Tongue (tissue), 3 donors: ENCODE measurements at places on chromosomes 13 and 19.

GRCh38 chr13:112469071-112469745 lies 93.1 kb downstream of the SPACA7 start:
- DNase-seq: no peak

DNA sequence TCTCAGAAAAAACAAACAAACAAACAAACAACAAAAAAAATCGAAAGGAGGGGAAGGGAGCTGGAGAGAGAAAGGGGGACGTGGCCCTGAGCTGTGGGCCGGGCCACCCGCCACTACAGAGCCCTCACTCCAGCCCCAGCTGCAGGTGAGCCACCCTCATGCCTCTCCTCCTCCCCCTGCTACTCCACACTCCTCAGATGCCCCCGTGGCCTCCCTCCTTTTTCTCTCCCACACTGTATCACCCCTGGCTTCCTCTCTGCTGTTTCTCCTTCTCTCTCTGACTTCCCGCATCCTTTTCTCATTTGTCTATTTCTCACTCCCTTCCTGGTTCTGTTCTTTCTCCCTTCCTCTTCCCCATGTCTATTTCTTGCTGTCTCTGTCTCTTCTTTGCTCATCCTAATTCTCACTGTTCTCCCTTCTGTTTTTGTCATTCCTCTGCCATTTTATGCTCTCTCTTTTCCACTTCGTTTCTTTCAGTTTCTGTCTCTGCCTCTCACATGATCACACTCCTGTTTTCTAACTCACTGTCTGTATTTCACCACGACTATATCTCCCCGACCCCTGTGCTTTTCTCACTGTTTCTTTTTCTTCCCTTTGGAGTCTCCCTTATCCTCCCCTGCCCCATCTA lies 2.7 kb downstream of the KLK2 start:
- DNase-seq: no peak

DNA sequence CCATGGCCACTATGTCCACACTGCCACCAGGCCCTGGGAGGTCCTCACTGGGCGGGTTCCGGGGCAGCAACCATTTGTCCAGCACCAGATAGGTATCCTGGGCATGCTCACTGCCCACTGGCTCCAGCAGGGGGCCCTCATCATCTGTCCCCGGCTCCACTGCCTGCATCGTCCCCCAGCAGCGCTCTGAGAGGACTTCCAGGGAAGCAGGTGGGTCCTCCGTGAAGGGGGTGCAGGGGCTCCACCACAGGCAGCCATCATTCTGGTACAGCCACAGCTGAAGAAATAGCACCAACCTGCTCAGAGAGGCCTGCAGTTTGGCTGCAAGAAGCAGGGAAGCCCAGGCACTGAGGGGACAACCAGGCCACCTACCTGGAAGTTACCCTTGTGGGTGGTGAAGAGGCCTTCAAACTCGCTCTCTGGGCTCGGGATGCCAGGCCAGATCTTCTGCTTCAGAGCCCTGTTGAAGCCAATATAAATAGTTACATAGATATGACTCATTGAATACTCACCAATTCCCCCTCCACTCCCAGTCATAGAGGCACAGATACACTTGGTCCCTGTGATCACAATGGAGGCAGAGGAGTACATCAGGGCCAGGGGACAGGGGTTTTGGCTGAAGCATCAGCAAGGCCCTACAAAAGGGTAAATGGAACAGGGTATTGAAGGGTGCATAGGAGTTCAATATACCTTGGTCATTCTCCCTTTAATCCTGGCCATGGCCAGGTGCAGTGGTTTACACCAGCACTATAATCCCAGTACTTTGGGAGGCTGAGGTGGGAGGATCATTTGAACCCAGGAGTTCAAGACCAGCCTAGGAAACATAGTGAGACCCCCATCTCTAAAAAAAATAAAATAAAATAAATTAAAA lies 4.1 kb downstream of the SWSAP1 start:
- peak; percentile 44 for DNase-seq

- no peak for DNase-seq
Measured at GRCh38 chr13:51006067-51006845, 96.7 kb downstream of the RNASEH2B start.

DNA sequence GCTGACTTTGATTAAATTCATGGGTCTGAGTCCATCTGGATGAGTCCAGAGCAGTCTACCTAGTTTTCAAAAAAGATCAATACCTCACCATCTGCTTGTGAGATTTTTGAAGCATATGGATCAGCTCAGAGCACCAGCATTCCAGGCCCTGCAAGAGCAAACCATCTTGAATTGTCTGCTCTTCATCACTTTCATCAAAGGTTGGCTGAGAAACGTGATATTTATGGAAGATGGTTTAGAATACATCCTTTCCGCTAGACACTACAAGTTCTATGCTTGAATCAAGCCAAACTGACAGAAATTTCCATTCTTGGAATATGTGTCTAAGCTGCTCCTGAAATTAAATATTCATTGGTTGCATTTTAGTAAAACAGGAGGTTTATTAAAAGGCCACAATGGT lies 190.3 kb downstream of the KCNRG start:
- no peak for DNase-seq

DNA sequence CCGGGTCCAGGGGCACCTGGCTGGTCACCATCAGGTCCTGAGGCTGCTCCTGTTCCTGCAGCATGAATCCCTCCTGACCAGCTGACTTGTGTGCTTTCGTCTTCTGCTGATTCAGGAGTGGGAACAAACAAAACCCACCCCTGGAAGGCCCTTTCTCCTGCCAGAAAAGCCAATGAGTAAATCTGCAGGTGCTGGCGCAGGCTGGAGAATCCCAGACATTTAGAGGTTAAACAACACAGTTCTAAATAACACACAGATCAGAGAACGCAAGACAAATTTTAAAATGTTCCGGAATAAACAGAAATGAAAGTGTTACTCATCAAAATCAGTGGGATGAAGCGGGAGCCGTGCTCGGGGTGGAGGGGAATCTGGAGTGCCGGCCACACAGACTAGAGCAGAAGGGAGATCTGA lies 60.6 kb upstream of the C13orf46 start:
- no peak for DNase-seq

GRCh38 chr19:18412610-18413239 lies 6.5 kb upstream of the SSBP4 start:
- DNase-seq: no peak

- no peak for DNase-seq
Measured at GRCh38 chr13:29481603-29482002, 113.9 kb downstream of the SLC7A1 start.

- no peak for DNase-seq
Measured at GRCh38 chr19:31171936-31172335, 177.3 kb downstream of the TSHZ3 start.

DNA sequence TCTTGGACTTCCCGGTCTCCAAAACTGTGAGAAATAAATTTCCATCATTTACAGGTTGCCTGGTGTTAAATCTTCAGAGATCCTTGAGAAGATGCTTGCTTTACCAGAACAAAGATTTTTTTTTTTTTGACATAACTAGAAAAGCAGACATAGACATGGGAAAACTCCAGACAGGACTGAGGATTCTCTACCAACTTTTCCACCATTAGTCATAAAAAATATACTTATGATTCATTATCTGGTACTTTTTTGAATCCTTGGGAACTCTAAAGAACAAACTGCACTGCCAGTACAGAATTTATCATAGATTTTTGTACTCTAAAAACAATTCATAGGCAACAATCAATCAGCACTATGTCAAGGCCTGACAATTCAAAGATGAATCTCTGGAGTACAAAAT lies 487.6 kb downstream of the EFNB2 start:
- no peak for DNase-seq

DNA sequence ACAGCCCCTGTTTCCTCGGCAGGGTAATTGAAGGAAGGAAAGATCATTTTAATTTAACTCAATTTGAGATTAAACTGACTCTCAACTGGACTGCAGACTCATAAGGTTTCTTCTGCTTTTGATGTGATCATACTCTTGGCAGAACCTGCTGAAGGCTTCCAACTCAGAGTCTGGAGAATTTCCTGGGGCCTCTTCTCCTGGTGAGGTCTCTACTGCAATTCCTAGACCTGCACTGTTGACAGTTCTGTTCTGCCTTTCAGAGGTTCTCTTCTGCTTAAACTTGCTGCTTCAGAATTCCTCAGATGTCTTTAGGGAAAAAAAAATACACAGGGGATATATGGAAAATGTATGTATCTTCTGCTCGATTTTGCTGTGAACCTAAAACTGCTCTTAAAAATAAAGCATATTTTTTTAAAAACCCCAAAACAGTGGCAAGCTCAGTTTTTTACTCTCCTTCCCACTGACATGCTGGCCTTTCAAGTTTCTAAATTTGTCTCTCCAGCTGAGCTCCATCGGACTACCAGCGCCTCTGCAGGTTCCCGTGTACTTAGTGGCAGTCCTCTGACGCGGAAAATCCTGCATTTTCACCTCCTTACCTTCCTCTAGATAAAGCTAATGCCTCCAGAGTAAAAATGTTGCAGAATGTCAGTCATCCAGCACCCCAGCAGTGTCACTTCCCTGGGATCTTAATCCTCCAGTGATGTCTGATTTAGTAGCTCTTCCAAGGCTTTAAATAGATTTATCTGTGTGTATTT lies 733.5 kb upstream of the SGCG start:
- DNase-seq: peak; percentile 35

DNA sequence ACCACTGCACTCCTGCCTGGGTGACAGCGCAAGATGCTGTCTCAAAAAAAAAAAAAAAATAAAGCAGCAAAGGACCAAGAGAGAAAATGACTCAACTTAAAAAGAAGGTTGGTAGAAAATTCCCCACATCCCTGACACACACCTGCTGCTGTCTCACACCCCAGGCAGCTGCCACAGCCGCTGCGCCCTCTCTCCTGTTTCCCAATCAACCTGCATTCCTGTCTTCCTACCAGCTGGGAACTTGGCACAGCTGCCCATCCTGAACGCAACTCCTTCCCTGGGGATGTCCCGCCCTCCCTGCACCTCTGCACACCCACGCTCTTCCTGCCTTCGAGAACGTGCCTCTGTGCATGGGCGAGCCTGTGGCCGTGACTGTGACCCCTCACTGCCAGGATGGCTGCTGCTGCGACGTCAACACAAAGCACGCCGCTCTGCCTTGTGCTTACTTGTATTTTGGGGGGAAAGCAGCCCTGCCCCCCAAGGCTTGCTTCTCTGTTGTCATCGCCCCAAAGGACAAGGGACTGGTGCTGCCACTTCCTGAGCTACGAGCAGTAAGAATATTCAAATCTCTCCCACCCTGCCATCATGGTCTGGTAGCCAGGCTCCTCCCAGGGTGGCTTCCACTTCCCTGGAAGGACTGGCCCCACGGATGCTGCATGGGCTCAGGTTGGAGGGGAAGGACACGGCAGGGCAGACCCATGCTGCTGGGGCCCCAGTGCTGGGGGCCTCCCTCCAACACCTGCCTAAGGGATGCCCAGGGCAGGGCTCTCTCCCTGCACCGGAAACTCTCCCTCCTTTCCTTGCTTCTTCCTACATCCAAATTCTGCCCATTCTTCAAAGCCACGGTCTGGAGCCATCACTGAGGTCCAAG lies 20.7 kb downstream of the SH3GL1 start:
- DNase-seq: peak; percentile 84

DNA sequence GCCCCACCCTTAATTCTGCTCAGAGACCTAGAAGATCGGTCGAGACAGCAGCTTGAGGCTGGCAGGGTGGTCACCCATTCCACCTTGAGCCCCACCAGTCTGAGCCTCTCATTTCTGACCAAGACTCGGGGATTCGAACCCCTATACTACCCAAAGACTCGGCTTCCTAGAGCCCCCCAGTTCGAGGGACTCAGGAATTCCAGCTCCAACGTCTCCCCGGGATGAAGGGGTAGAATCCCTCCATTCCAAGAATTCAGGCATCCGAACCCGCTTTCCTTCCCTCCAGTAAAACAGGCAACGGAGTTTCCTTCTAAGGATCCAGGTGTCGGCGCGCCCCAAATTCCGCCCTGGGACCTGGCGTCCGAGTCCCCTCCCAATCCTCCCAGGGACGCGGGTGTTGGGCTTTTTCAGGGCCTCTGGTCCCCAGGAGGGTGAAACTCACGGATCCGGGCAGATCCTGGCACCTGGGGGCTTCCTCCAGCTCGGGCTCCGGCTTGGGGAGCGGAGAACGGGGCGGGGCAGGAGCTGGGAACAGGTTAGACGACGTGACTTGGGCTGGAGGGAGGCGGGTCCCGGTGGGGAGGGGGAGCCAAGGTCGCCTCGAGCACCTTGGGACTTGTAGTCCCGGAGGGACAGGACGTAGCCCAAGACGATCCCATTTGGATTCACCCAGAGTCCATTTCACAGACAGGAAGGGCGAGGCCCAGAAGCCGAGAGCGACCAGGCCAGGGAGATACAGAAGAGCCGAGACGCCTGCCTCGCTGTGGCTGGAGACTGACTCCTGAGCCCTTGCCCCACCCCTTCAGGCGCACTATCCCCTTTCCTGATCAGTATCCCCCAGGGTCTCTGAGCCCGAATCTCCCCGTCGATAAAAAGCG lies at the start of gene PPP1R13L:
PPP1R13L (minus strand) TSS at position 513 of the 878 bp plus-strand sequence. CDS start 6,751 bp downstream, outside the sequence.
- peak; percentile 69 for DNase-seq

GRCh38 chr19:12847159-12848139 lies 9.1 kb downstream of the MAST1 start:
- DNase-seq: peak; percentile 86

DNA sequence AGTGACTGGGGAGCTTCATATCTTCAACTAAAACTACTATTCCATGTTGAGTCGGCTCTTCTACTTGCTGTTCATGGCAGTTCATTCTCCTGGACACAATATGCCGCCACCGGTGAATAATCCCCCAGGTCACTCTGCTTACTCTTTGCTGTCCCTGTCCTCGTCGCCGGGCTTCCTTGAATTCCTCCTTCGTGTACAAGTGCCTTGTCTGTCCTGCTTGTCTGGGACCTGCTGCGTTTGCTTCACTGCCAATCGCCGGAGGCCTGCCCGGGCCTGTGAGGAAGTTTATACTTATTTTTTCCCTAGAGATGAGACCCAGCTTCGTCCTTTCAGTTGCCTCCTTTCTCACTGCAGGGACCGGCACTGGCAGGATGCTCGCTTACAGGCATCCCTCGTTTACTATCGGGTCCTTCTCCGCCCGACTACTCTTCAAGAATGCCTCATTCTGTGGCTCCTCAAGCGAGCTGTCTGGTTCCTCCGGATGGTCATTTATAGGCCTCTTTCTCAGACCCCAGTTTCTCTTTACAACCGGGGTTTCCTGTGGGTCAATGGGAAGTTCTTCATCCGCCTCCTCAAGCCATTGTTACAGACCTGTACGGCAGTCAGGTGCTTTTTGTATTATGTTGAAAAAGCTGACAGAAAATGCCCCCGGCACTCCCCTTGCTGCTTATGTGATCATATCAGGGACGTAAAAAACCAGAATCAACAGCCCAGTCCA lies 5.5 kb upstream of the ERVV-1 start:
- no peak for DNase-seq

DNA sequence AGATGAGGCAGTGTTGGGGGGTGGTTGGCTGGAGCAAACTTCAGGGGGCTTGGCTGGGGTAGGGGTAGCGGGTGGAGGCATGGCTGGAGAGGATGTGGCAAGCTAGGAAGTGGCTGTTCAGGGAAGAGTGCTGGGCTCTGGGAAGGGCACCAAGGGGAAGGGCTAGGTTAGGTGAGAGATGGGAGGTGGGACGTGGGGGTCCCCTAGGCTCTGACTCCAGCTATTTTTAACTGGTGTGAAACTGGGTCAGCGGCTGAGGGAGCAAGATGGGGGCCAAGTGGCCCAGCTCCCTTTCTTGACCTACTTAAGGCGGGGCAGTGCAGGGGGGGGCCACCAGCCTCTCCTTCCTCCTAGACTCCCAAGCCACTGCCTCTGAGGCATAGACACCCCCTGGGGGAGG lies 7.3 kb downstream of the KCNC3 start:
- DNase-seq: no peak
